ENCODE measurements at places on chromosomes 7 and 10. TPM values are rescaled to one million over a fixed set of nuclear protein-coding genes. Genes with fewer than 3 reads are reported as not detected.

The H2BK1 gene
- not detected for total RNA-seq

The MYL10 gene
- total RNA-seq = 8.4 TPM

The ANXA8 gene
- total RNA-seq = not detected

The GPR15LG gene
- total RNA-seq = not detected

The PRR15 gene
- total RNA-seq = not detected

The LRRN3 gene
- 5.2 TPM for total RNA-seq

The TMEM270 gene
- total RNA-seq = not detected

The GHRHR gene
- total RNA-seq = not detected

The MMD2 gene
- total RNA-seq = not detected

The CBX3 gene
- 48.0 TPM for total RNA-seq

The HACD1 gene
- total RNA-seq = 66.8 TPM

The CUBN gene
- total RNA-seq = 4.2 TPM

The SLC39A12 gene
- under 0.01 TPM for total RNA-seq

The DLX6 gene
- total RNA-seq = not detected

The ZCCHC24 gene
- 20.9 TPM for total RNA-seq

The WDR11 gene
- total RNA-seq = 37.6 TPM

The ITIH5 gene
- total RNA-seq = 37.1 TPM

The TLX1 gene
- total RNA-seq = not detected

The CHRM2 gene
- 0.52 TPM for total RNA-seq

The ADCYAP1R1 gene
- total RNA-seq = 7.8 TPM

The CACNA2D1 gene
- 116 TPM for total RNA-seq

The APBB1IP gene
- 4.2 TPM for total RNA-seq

The PHYHIPL gene
- total RNA-seq = 0.52 TPM

The METTL2B gene
- total RNA-seq = 15.7 TPM

The GAD2 gene
- total RNA-seq = not detected

The NODAL gene
- total RNA-seq = not detected

The C1GALT1 gene
- 8.4 TPM for total RNA-seq

The MUC12 gene
- not detected for total RNA-seq

The TWNK gene
- total RNA-seq = 4.2 TPM

The INMT gene
- 35.5 TPM for total RNA-seq

The POLR2J3 gene
- total RNA-seq = 20.4 TPM

The TAF3 gene
- 2.1 TPM for total RNA-seq

The CYP26A1 gene
- 0.52 TPM for total RNA-seq

The NYAP1 gene
- total RNA-seq = 3.1 TPM
